ENCODE measurements at places on chromosomes 13 and 19.

GRCh38 chr19:40358773-40359172, 10.3 kb downstream of the PLD3 start:
- no peak for DNase-seq
- H3K4me3 ChIP-seq, result no peak overlapping the region
- peaks cover 33% of the 10 kb centered on the region for H3K4me1 ChIP-seq
- peaks cover 5% of the 10 kb centered on the region for H3K36me3 ChIP-seq

DNA sequence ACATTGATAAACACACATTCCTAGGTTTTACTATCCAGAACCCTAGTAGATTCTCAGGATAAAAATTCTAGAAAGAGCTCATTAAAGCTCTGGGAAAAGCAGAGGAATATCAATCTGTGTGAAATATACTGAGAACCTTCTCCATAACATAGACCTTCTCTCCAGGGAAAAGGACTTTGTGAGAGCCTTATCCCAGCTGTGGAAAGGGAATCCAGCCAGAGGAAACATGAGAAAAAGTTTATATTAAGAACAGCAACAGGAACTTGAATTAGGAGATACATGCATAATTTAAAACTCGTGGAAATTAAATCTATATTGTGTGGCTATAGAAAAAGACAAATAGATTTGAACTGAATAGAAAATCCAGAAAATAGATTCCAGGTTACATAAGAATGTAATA, 1639.9 kb downstream of the EFNB2 start:
- DNase-seq, result no peak
- no peaks in the 10 kb centered on the region for H3K36me3 ChIP-seq
- no peak overlapping the region for H3K4me3 ChIP-seq
- H3K27me3 ChIP-seq, result no peaks in the 10 kb centered on the region

DNA sequence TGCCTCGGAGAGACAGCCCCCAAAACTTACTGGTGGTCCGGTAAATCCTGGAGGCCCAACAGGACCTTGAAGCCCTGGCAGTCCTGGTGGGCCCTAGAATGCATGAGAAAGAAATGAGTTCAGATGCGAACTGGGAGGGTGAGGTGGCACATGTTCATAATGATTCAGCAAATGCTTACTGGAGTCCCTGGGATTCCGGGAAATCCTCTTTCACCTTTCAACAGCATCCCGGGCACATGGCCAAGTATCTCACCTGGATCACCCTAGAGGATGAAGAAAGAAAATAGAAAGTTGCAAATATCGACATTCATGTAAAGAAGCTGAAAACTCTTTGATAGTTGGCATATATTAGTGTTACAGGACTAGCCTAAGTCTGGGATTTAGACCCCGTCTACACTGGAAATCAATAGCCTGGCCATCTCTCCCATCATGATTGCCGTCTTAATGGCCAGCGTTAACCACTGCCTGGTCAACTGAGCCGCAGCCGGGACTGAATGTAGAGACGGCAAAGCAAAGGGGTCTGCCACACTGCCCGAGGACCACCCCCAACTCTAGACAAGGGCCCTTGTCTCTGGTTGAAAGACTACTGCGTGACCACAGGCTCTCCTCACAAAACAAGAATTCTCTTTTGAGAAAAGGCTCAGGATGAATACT, 96.9 kb downstream of the COL4A1 start:
- H3K27ac ChIP-seq, result no peak overlapping the region
- no peak for DNase-seq
- H3K4me1 ChIP-seq, result no peaks in the 10 kb centered on the region
- H3K4me3 ChIP-seq, result no peak overlapping the region
- no peaks in the 10 kb centered on the region for H3K27me3 ChIP-seq

GRCh38 chr13:49527123-49527522, 31.4 kb downstream of the PHF11 start:
- no peak for DNase-seq
- H3K4me3 ChIP-seq, result no peak overlapping the region
- peaks cover 10% of the 10 kb centered on the region for H3K4me1 ChIP-seq

DNA sequence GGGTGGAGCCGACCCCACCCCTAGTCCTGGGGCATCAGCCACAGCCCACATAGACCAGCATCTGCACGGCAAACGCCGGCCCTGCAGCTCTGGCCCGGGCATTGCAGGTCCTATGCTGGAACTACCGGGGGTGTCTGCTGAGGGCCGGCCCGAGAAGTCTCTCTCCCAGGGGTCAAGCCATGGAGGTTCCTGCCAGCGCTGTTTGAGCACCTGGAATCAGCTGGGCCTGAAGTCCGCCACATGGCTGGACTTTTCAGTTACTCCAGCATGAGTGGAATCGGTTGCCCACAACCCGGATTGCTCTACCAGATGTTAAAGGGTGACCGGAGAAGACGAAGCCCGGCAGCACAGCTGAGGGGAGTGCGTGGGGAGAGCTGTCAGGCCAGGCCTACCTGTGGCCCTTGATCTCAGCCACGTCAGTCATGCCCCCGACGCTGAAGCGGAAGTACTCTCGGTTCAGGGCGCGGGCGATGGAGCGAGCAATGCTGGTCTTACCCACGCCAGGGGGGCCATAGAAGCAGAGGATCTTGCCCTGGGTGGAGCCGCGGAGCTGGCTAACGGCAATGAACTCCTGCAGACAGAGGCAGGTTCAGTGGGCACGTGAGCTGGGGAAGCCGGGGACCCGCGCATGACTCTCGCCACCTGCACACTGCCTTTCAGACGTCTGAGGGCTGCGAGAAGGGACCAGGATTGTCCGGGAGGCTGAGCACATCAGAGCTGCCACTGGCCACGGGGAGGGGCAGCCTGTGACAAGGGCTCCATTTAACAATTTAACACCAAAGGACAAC, 8.7 kb downstream of the RPL36 start:
- H3K4me1 ChIP-seq, result peaks cover 8% of the 10 kb centered on the region
- no peaks in the 10 kb centered on the region for H3K27me3 ChIP-seq
- H3K4me3 ChIP-seq, result no peak overlapping the region
- no peak overlapping the region for H3K27ac ChIP-seq

- no peaks in the 10 kb centered on the region for H3K27me3 ChIP-seq
- H3K27ac ChIP-seq, result no peak overlapping the region
- no peak overlapping the region for H3K4me3 ChIP-seq
- H3K36me3 ChIP-seq, result no peaks in the 10 kb centered on the region
- no peak for DNase-seq
Measured at GRCh38 chr13:80118506-80118905, 222.4 kb downstream of the SPRY2 start.

All from activated CD8-positive, alpha-beta memory T cell treated with anti-CD3 and anti-CD28 coated beads, Interleukin-2, amount 10 ng/mL, durations not matched to agents 7 days and 5 days (primary cell).